ENCODE measurements at places on chromosomes 7 and 10. TPM values are rescaled to one million over a fixed set of nuclear protein-coding genes. Genes with fewer than 3 reads are reported as not detected.

Gene SPDYE9
- total RNA-seq = not detected

Gene AGR2
- not detected for total RNA-seq

Gene CFAP70
- total RNA-seq = 0.80 TPM

Gene TCERG1L
- total RNA-seq = 0.20 TPM

Gene SYNPO2L
- 0.06 TPM for total RNA-seq

Gene GNAT3
- total RNA-seq = not detected

Gene MYO3A
- not detected for total RNA-seq

Gene CTNNA3
- total RNA-seq = 0.61 TPM

Gene EBLN1
- not detected for total RNA-seq

DNA sequence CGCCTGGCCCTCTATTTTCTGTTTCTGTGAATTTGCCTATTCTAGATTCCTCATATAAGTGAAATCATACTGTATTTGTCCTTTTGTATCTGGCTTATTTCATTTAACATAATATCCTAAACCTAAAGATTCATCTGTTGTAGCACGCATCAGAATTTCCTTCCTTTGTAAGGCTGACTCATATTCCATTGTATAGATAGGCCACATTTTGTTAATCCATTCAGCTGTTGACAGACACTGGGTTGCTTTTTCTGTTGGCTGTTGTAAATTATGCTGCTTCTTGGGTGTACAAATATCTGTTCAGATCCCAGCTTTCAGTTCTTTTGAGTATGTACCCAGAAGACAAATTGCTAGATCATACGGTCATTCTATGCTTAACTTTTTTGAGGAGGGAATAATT is 28.8 kb upstream of the CUL1 start:
- no peak for DNase-seq

DNA sequence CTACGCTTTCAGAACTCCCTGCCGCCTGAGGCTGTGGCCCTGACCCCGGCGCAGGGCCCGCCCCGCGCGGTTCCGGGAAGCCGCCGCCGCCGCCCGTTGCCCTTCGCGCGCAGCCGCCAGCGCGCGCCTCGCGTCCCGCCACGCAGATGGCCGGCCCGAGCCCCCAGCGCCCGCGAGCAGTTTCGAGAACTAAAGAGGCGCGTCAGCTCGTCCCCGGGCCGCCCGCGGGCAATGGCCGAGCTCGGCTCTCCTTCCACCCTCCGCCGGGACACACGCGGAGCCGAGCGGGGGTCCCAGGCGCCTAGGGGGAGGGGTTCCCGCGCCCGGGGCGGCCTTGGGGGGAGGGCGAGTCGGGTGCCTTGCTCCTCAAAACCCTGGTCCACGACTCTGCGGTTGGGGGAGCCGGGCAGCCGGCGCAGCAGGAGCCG is 1.8 kb downstream of the HNRNPF start:
- peak; percentile 65 for DNase-seq

DNA sequence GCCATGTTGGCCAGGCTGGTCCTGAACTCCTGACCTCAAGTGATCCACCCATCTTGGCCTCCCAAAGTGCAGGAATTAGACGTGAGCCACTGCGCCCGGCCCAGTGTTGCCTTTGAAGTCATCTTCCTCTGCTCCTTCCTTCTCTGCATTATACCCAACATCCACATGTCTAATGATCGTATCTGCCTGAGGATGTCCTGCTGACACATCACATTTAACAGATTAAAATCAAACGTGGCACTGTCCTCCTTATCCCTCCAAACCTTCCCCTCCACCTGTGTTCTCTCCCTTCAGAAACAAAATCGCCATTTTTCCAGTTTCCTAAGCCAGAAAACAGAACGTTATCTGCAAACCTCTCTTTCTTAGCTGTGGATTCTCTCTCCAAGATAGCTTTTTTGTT is 8.4 kb upstream of the SDK1 start:
- DNase-seq = no peak

DNA sequence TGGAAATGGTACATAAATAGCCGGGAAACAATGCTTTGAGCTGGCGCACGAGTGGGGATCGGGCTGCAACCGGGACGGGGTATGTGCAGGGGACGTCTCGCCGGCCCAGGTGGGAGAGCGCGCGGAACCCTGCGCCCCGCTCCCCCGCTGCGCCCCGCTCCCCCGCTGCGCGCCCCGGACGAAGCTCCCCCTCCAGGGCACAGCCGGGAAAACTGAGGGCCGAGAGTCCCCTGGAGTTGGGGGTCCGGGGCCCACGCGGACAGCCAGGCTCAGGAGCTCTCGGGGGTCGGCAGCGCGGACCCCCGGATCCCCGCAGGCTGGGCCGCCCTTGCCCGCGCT is 514 bp downstream of the RADIL start:
- DNase-seq = no peak

DNA sequence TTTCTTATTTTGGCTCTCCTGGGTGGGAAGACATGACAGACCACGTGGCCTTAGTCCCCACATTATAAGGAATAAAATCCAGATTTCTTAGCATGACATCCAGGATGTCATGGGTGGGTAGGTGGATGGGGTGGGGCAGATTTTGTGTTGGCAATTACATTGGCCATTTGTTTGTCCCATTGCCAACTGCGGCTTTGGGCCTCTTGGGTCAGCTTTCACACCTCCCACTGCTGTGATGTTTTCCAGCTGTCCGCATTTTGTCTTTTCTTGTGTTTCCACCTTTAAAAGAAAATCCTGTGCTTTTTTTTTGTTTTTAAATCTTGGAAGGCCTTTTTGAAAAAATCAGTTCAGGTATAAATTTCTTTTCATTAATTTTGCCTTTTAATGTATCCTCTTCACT is 237.0 kb downstream of the SDK1 start:
- no peak for DNase-seq

DNA sequence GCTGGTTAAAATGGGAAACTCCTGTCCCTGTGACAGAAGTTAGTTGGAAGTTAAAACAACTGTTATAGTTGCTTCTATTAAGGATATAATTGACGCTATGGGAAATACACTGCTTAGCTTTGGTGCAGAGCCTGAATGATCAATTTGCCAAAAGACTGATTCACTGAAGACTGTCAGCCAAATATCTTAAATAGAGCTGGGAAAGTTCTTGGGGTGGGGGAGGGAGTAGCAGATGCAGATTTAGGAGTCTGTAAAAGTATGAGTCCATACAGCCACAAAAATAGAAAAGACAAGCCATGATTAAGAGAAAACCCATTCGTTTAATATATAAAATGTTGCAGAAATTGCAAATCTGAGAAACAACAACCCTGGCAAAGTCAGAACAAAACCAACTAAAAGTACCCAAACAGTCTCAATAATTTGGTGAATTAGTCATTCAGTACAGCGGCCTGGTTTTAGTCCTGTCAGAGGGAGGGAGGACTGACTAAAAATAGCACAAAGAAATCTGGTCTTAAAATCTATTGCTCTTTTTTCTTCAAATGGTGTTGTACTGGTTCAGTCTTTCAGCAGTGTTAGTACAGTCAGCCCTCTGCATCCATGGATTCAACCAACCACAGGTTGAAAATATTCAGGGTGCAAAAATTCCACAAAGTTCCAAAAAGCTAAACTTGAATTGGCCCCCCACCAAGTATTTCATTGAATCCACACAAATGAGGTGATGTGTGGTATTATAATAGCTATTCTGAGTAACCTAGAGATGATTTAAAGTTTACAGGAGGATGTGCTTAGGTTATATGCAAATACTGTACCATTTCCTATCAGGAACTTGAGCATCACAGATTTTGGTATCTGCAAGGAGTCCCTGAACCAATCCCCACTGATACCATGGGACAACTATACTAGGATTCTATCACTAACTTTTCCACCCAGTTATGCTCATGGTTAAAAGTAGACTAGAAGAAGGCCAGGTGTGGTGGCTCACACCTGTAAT is 30.0 kb downstream of the STK17A start:
- DNase-seq = peak; percentile 52

GRCh38 chr7:1302936-1303335 is 70.3 kb downstream of the UNCX start:
- DNase-seq = no peak

- DNase-seq = peak; percentile 51
These were observed 8.3 kb upstream of the SMKR1 start for GRCh38 chr7:129494041-129494440.

DNA sequence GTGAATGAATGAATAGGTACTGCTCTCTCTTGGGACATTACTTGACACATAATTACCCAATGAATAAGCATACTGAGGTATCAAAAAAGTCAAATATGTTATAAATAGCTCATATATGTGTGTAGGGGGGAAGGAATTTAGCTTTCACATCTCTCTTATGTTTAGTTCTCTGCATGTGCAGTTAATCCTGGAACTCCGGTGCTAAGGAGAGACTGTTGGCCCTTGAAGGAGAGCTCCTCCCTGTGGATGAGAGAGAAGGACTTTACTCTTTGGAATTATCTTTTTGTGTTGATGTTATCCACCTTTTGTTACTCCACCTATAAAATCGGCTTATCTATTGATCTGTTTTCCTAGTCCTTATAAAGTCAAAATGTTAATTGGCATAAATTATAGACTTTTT is 1.2 kb downstream of the CFTR start:
- no peak for DNase-seq

DNA sequence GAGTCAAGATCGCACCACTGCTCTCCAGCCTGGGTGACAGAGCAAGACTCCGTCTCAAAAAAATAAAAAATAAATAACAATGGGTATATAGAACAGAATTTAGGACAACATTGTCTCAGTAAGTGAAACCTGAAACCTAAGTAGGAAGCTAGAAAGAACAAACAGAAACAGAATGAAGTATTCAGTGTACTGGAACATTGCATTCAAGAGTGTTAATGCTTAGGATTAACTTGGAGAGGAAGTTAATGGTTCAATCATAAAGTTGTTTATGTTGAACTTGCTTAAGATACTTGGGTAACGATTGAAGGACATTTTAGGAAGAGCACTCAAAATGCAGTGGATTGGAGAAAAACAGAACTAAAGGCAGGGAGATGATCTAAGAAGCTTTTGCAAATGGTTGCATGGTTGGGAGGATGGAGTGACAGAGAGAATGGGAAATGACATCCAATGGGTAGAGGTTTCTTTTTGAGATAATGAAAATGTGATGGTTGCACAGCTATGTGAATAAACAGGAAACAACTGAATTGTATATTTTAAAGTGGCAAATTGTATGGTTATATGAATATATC is 233.7 kb downstream of the ADK start:
- DNase-seq = no peak

DNA sequence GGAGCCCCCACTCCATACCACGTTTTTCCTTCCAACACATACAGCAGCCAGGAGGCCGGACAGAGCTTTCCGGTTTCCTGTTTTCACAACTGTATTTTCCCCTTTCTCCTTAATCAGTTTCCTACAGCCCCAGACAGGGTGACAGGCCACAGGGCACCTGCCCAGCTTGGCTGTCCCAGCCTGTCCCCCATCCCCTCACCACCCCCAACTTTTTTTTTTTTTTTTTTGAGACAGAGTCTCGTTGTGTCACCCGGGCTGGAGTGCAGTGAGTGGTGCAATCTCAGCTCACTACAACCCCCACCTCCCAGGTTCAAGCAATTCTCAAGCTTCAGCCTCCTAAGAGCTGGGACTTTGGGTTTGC is 10.3 kb upstream of the HSPB1 start:
- DNase-seq = no peak

DNA sequence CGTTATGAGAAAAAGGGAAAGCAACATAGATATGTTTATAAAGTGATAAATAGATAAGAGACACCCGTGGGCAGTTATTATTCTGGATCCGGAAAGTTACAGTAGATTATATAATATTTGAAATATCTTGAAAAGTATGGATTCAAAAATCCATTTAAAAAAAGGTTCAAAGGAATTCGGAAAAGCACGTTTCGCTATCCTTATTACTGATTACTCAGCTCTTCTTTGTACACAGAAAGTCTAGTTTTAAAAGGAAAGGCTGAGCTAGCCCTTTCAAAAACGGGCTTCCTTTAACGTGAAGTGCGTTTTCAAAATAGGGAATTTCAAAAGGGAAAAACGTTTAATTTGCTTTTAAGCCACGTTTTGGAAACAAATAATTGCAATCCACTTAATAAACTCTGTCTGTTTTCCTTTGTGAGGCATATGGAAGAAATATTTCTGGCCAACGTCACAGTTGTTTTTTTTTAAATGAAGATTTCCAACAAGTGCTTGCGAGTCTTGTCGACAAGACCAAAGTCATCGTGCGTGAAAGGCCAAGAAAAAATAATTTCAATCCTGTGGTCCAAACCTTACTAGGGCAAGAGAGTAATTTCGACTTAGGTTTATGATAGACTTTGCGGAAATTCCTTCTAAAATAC is 2.2 kb upstream of the SKIDA1 start:
- no peak for DNase-seq

DNA sequence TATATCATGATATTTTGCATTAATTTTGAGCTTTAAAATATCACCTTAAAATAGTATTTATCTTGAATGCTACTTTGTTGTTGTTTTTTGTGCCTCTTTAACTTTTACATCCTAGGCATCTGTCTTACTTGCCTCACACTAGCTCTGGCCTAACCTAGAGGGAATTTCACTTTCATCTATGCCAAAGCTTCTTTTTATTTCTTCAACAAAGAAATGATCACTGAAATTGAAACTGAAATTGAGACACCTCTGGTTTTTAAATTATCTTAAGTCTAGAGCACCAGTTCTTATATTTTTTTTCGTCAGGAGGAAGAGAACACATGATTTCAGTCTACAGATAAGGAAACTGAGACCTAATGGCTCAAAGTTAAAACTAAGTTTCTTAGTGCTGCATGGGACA is 3.5 kb upstream of the SCIN start:
- DNase-seq = no peak

DNA sequence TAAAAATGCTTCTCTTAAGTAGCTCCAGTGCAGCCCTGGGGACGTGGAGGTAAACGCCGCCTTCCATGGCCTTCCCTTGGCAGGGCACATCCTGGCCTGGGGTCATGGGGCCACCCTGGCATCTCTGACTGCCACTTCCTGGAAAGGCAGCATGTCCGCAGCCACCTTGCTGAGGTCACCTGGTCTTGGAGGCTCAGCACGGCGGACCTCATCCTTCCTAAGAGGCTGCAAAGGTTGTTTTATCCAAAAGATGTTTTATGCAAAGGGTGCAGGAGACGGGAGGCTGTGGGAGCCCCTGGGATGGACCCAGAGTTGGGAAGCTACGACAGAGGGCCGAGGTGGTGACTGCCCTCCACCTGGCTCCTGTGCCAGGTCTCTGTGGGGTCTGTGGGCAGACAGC is 106.0 kb downstream of the TCERG1L start:
- DNase-seq = no peak

GRCh38 chr10:83801983-83802382 is 337.3 kb upstream of the GHITM start:
- no peak for DNase-seq

GRCh38 chr10:69348816-69349541 is 67.7 kb downstream of the TACR2 start:
- DNase-seq = no peak

GRCh38 chr10:44980309-44981171 is 1.9 kb upstream of the DEPP1 start:
- DNase-seq = no peak

GRCh38 chr10:32327364-32327691 is 19.6 kb downstream of the EPC1 start:
- no peak for DNase-seq

DNA sequence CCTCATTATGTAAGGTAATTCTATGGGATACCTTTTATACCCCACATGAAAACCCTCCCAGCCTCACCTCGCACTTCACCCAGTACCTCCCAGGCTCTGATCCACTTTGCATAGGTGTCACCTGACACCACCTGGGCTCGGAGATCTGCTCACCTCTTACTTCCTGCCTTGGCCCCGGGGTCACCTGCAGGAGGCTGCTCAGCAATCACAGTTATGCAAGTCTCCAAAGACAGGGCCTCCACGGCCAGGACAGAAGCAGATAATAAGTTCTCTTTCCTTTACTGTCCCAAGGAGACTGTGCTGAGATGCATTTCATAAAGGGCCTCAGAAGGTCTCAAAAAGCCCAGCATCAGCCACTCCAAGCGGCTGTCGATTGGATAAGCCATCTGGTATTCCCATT is 112.4 kb upstream of the PPP2R2D start:
- DNase-seq = no peak

GRCh38 chr7:91336106-91336505 is 71.9 kb downstream of the FZD1 start:
- no peak for DNase-seq

Measured in activated CD8-positive, alpha-beta memory T cell treated with anti-CD3 and anti-CD28 coated beads, Interleukin-2, amount 10 ng/mL, durations not matched to agents 7 days and 5 days (primary cell).